MG63 (cell line): ENCODE measurements at places on chromosomes 11 and 22. TPM values are rescaled to one million over a fixed set of nuclear protein-coding genes. Genes with fewer than 3 reads are reported as not detected.
A peak's percentile ranks its signal among the peaks of the same experiment; 100 is the strongest.

GRCh38 chr11:78202733-78203167 lies 14.0 kb downstream of the USP35 start:
- DNase-seq = no peak

- no peak for DNase-seq
Measured at GRCh38 chr22:44999231-44999630, 10.6 kb downstream of the PHF21B start.

- no peak for DNase-seq
Measured at GRCh38 chr11:79358258-79358657, 82.6 kb downstream of the TENM4 start.

DNA sequence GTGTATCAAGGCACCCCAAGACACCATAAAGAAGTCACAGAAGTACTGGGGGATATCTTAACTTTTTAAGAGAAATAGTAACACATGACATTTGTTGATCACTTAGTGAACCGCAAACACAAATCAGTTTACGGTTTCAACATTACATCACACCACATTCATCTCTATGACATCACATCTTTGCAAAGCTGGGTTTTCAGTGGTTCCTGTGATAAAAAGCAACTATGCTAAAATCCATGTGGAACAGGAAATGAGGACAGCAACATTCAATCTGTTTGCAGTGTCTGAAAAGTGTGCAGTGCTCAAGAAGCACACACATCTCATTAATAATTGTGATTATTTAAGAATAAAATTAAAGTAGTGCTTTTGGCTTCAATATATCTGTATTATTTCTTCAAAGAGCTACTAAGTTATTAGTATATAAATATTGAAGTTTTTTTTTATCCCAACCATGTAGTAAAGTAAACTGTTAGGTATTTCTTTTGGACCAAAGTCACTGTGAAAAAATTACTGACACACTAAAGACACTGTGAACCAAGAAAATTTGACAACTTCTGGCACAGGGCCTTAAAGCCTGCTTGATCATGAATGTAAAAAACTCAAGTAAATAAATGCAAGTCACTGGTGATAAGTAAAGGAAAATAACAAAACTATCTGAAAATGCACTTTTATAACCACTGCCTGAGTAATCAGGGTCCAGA lies 156.0 kb upstream of the SOX6 start:
- no peak for DNase-seq

The SNX32 gene
- total RNA-seq = 0.43 TPM in 1 of 2 replicates, not detected in the other

GRCh38 chr11:114307524-114308203 lies 11.5 kb downstream of the NNMT start:
- DNase-seq = peak; percentile 85

DNA sequence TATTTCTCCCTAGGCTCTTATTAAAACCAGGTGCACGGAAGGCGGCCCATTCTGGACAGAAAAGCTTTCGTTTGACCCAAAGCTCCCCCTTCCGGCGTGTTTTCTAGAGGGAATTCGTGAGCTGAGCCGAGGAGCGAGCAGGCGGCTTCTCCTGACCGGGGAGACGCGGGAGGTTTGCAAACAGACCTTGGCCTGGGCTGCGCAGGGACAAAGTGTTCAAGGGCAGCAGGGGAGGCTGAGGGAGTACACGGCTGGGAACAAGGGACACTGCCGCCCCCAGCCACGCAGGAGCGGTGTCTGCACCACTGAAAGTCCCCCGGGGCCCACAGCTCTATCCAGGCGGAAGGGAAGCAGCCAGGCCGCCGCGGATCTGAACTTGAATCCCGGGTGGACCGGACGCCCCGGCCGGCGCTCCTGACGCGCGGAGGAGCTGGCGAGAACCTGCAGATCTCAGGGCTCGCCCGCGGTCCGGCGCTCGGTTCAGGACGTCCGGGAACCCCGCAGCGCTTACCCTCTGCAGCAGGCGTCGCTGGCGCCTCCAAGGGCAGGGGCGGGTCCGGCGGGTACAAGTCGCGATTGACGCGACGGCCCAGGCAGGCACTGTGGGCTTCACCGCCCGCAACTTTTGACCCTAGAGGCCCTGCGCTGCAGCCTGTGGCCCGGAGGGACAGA lies 101.9 kb downstream of the WT1 start:
- DNase-seq = no peak

The CABP4 gene
- 0.26 and 3.0 TPM in 2 replicates for total RNA-seq

The TNKS1BP1 gene
- total RNA-seq = 39.4 and 86.8 TPM in 2 replicates

The APOL5 gene
- total RNA-seq = not detected in 2 replicates

The ZNF408 gene
- 8.0 and 16.1 TPM in 2 replicates for total RNA-seq

DNA sequence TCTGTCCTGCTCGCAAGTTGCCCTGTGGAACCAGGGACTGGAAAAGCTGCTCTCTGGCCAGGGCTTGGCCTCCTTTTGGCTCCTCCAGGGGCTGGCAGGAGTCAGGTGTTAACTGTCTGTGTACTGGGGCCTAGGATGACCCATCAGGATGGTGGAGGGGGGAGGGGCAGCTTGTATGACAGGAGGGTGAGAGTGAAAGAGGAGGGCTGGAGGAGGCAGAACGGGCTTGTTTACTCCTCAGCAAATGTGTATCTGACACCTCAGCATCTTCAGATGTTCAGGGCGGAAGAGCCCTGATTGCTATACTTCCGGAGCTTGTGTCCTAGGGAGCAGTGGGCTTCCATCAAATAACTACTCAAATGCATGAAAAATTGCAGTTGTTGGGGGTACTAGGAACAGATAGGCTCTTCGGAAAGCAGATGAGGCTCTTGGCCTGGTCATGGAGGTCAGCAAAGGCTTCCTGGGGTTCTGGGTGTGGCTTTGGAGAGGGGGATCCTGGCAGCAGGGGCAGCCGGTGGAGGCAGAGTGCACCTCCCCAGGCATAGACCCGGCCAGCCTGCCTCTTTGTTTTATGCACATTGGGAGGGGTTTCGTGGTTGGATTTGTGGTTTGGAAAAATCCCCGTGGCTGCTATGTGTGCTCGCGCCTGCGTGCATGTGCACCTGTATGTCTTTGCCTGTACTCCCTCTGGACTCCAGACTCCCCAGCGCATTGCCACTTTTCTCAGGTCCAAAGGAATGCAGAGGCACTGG lies 31.2 kb downstream of the CD82 start:
- DNase-seq = peak; percentile 72

The TAGLN gene
- 0.44 and 0.92 TPM in 2 replicates for total RNA-seq

The TCN2 gene
- 1.2 TPM in 1 of 2 replicates, not detected in the other for total RNA-seq

The TSKU gene
- 4.8 and 8.2 TPM in 2 replicates for total RNA-seq

- no peak for DNase-seq
Measured at GRCh38 chr11:30815619-30816018, 229.5 kb upstream of the MPPED2 start.

GRCh38 chr11:60700689-60701468 lies 1.5 kb downstream of the MS4A8 start:
- DNase-seq = no peak
